ENCODE measurements at places on chromosomes 6 and 20.

DNA sequence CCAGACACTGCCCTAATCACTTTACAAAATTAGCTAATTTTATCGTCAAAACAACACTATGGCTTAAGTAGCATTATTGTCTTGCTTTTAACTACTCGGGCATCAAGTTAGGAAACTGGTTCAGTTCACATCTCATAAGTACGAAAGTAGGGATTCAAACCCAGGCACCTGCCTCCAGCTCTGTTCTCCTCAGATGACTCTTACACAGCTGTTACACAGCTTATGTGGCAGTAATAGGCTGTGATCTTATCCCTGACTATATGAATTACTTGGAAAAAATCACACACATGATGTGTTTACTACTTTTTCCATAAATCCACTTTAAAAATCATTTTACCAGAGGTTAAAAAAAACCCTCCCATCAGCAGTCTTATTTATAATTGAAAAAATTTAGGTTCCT, 389.2 kb upstream of the FLRT3 start:
- DNase-seq = no peak

- DNase-seq = no peak
Observed at GRCh38 chr6:134622382-134623173, 304.7 kb upstream of the SGK1 start.

GRCh38 chr6:53834132-53834531, 39.3 kb downstream of the LRRC1 start:
- DNase-seq = no peak

DNA sequence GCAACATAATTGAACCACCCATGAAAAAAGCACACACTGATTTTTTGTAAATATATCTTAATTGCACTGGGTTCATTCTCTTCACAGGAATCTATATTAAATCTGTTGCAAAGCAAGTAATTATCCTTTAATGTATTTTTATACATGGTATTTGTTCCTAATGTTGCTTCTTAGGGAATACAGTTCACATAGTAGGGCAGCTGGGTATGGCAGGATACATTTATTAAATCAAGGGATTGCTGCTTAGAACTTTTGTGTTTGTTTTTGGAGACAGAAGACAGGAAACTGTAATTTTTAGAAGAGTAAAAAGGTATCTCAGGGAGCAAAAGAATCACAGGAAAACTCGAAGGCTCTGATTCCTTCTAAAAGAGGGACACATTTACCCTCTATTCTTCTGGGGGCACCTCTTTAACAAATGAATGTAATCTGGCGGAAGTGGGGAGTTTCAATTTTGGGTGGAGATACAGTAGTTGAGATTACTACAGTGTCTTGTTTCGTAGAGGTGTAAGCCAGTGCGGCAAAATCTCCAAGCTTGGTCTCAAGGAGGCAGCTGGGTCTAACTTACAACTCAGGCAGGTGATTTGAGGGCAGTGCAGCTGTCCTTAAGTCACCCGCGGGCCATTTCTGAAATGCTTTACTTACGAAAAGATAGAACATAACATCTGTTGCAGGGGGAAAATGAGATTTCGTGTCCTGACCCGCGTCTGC, 812 bp upstream of the SMIM13 start:
- no peak for DNase-seq

- no peak for DNase-seq
Observed at GRCh38 chr20:40443753-40444152, 245.3 kb downstream of the MAFB start.

GRCh38 chr6:131182991-131183425, 47.7 kb downstream of the AKAP7 start:
- DNase-seq = peak; percentile 65

GRCh38 chr6:161272635-161273273, 1.1 kb downstream of the AGPAT4 start:
- DNase-seq = peak; percentile 59

- DNase-seq = no peak
Observed at GRCh38 chr20:25049261-25050060, 8.5 kb downstream of the ACSS1 start.

- peak; percentile 18 for DNase-seq
Observed at GRCh38 chr6:107800564-107801164, 23.4 kb downstream of the SCML4 start.

- peak; percentile 52 for DNase-seq
Observed at GRCh38 chr6:93407186-93407585, 12.2 kb downstream of the EPHA7 start.

DNA sequence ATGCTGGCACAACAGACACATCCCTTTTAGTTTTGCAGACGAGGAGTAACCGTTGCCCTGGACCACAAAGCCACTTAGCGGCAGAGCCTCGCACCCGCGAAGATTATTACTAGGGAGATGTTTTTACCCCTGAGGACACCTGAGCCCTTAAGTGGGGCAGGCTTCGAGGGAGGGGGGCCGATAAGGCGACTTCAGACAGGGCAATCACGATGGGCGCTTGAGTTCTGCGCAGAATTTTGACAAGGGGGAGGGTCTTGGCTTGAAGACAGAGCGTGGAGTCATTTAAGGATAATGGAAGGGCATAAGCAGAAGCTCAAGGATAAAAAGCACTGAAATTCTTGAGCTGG, 650 bp upstream of the TTK start:
- DNase-seq = peak; percentile 55

- DNase-seq = no peak
Observed at GRCh38 chr6:117168296-117169063, 96.9 kb upstream of the VGLL2 start.

GRCh38 chr6:87700397-87701343, 1.4 kb downstream of the AKIRIN2 start:
- peak; percentile 57 for DNase-seq

DNA sequence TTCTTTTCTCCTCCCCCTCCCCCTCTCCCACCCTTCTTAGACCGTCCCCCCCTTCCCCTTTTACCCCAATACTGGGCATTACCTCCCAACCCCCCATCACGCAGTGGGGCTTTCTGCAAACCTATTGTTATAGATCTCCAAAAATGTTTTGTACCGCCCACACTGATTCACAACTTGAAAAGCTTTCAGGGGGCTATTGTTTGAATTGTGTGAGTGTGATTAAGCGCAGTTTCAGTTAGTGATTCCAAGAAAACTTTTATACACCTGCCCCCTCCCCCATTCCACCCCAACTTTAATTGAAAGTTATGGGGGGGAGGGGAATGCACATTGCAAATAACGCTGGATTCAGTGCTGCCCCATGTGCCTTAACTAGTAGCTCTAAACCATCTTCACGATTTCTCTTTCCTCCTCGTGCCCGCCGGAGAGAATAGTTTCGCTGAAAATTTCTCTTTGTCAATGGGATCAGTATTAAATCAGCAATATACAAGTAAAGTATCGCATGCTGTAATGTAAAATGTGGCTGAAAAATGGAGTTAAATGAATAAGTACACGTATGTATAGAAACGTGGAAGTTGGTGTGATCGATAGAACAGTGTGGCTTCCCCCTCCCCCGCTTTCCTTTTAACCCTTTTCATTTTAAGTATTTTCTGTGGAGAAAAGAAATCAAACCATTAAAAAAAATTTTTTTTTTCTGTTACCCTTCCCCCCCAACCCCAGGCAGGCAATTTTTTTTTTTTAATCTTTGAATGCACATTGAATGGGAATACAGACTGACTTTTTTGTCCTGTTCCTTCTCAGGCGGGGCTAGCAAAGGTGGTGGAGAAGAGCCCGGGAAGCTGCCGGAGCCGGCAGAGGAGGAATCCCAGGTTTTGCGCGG, 632 bp downstream of the LIN28B start:
- DNase-seq = no peak

GRCh38 chr6:46333481-46333880, 157.8 kb downstream of the RCAN2 start:
- DNase-seq = no peak

- no peak for DNase-seq
Observed at GRCh38 chr20:57353351-57353750, 2.3 kb downstream of the RAE1 start.

DNA sequence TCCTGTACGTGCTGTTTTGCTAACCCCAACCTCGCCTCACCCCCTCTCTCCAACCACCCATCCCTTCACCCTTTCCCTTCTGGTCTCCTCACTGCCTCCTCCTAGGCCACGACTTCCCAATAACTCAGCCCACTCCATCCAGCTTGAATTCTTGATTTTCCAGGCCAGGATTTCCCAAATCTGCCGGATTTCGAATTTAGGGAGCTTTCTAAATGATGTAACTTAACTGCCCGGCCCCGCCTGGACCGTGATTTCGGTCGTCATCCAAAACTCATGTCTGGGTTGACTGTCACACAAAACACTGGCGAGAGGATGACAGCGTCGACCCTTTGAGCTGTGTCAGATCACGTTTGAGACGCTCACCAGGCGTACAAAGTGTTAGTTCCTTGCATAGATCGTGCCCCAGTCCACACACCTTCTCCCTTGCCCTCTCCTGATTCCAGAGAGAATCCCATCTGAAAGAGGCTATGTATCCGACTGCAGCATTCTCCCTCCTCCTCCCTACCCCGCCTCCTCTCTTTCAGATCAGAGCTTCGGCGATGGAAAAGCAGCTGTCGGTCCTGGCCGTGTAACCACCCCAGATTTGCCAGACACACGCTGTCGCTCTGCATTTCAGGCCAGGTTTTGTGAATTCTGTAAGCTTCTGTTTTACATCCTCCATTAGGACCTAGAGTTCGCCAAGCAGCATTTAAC, 168.2 kb downstream of the GPX5 start:
- no peak for DNase-seq

DNA sequence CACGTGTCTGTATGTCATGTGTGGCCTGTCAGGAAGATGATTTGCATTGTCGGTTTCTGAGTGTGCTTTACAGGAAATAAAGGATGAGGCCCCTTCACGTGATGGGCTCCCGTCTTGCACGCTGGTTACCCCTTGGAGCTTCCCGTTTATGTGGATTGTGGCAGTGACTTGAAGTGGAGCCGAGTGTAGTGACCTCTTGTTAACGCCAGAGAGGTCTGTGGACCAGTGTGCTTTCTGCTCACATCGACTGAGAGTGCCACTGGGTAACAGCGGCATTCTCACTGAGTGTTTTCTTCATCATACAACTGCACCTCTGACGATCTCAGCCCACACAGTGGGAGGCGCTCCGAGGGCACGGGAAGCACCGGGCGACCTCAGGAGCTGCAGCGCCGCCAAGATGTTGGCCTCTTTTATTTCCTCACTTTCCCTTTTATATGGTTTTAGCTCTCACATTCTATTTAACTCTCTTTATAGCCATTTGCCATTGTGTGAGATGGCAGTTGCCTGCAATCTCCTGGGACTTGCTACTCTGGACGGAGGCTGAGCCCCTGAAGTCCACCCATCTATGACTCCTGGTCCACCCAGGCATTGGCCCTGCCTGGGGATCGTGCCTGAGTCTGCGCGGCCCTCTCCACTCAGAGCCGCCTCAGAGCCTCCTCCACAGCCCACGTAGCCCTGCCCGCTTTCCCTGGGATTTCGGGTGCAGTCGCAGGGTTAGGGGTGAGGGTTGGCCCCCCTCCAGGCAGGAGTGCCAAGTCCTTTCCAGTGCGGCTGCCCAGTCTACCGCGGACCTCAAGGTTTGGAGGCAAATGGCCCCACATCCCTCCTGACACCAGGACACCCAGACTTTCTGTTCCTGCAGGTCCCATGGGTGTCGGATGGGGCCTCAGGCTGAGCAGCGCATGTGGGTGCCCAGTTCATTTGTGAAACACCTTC, 238.9 kb downstream of the ERMARD start:
- no peak for DNase-seq

DNA sequence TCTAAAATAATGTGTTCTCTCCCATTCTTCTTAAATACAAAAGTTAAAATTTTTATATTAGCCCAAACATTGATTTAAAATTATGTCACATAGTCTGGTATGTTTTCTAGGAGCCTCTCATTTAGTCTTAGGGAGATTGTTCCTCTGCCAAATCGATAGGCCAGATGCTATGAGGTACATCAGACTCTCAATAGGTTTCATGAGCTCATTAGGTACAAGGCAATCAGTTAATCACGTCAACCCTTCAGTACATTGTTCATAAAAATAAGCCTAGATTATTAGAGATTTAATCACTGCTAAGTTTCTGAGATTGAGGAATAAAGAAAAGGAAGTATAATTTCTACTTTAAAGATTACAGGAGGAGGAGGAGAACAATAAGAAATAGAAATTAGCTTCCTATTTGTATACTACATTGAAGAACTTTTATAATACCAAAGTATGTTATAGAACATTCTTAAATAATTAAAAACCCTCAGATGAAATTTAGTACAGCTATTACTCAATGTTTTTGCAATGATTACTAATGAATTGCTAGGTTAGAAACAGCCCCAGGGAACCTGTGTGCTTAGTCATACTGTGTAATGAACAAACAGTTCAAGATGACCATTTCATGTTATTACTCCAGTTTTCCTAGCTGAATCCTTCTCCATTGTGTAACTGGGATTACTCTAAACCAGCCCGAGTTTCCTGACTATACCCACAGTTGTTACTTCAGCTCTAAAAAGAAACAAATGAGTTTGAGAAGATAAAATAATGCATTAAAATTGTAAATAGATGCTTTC, 117.0 kb downstream of the BMP5 start:
- DNase-seq = peak; percentile 94

- DNase-seq = no peak
Observed at GRCh38 chr6:144216668-144217218, 66.4 kb downstream of the STX11 start.

GRCh38 chr20:25204550-25205276, 9.2 kb downstream of the ENTPD6 start:
- DNase-seq = no peak

GRCh38 chr20:7908905-7909304, 31.4 kb downstream of the HAO1 start:
- DNase-seq = no peak

- no peak for DNase-seq
Observed at GRCh38 chr6:30097902-30098768, 14.8 kb downstream of the TRIM31 start.

- DNase-seq = no peak
Observed at GRCh38 chr6:109467696-109468095, 12.1 kb upstream of the MICAL1 start.

GRCh38 chr20:8153281-8153908, 21.3 kb downstream of the PLCB1 start:
- DNase-seq = peak; percentile 59

GRCh38 chr6:158256746-158257424, 55.4 kb upstream of the TULP4 start:
- DNase-seq = no peak

- peak; percentile 29 for DNase-seq
Observed at GRCh38 chr6:138349891-138350290, 27.8 kb upstream of the SMIM28 start.

DNA sequence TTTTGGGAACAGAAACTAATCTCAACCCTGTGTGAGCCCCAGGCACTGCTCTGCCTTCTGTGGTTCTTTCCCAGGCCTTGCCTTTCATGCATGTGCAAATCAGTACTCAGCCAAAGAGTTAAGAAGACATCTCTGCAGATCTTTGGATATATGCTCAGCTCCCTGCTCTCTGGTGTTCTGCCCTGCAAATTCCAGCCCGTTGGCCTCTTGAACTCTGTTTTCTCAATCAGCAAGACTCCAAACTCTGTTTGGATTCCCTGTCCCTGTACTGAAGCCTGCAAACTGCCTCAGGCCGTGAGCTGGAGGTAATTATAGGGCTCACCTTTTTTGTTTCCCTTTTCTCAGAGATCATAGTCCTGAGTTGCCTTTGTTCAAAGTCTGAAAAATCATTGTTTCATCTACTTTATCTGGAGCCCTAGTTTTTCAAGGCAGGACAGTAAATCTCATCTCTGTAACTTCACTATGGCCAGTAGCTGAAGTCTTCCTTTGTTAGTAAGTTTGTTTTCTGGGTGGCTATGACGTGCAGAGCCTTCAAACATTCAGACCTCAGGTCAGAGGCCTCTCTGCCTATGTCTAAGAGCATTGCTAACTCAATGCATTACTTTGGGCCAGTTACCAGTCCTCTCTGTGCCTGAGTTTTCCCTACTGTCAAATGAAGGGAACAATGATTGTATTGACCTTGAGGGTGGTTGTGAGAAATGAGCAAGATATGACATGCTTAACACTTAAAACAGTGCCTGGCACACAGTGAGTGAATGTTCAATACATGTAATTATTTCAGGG, 15.9 kb upstream of the MDFI start:
- no peak for DNase-seq
